ENCODE measurements at places on chromosomes 13 and 19. TPM values are rescaled to one million over a fixed set of nuclear protein-coding genes. Genes with fewer than 3 reads are reported as not detected.

DNA sequence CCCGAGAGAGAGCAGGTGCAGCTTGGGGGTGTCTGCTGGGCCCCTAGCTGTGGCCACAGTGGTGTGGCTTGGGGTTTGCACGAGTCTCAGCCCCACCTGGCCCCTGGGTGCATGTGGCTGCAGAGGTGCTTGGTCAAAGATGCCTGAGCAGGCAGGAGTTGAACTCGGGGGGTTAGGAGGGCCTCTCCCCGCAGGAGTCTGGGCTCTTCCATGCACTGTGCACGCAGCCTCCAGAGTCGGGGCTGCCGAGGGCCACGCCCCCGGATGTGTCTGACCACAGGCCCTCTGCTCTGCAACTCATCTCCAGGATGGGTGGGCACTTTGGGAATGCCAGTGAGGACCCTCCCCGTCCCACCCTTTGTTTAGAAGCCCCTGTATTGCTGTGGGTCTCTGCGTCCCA, 91.5 kb upstream of the MCF2L start:
- peaks cover 5% of the 10 kb centered on the region for H3K27me3 ChIP-seq
- H3K27ac ChIP-seq = no peak overlapping the region
- DNase-seq = no peak
- peaks cover 15% of the 10 kb centered on the region for H3K4me1 ChIP-seq

The PRDX2 gene
- 238 TPM for total RNA-seq

DNA sequence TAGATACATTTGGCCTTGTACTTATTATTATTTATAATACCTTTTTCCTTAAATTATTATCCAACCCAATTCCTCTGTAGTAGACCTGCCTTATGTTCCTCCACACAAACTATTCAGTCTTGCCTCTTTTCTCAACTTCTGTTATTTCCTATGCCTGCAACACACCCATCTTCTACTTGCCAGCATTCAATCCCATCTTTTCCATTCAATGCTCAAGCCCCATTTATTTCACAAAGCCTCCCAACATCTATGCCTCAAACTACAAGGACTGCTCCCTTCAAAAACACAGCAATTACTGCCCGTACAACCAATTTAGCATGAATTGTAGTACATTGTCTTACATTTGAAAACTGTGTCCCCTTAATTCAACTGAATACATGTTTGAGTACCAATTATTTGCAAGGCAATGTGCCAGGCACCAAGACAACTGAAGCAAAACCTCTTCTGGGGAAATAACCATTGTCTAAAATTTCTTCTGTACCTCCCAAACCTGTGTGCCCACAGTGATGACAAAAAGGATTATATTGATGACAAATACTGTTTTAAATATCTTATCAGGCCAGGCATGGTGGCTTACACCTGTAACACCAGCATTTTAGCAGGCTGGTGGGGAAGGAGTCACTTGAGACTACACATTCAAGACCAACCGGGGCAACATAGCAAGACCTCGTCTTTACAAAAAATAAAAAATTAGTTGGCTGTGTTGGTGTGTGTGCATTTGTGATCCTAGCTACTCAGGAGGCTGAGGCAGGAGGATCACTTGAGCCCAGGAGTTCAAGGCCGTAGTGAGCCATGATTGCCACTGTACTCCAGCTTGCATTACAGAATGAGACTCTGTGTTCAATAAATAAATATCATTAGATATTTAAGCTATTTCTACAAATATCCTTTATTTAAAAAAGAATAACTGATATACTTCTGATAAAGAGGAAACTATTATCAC, 35.1 kb downstream of the ELF1 start:
- no peak for DNase-seq
- peak overlapping the region; percentile 76 for H3K4me3 ChIP-seq
- H3K4me1 ChIP-seq = peaks cover 48% of the 10 kb centered on the region
- peaks cover 37% of the 10 kb centered on the region for H3K36me3 ChIP-seq
- H3K27ac ChIP-seq = peak overlapping the region; percentile 94

- no peaks in the 10 kb centered on the region for H3K27me3 ChIP-seq
- no peak for DNase-seq
- H3K27ac ChIP-seq = no peak overlapping the region
- peaks cover 6% of the 10 kb centered on the region for H3K4me1 ChIP-seq
Measured at GRCh38 chr13:41710771-41711170, 250.1 kb downstream of the VWA8 start.

- H3K36me3 ChIP-seq = no peaks in the 10 kb centered on the region
- no peak overlapping the region for H3K27ac ChIP-seq
- peaks cover 6% of the 10 kb centered on the region for H3K27me3 ChIP-seq
- no peaks in the 10 kb centered on the region for H3K4me1 ChIP-seq
Measured at GRCh38 chr19:15779756-15780476, 7.5 kb upstream of the OR10H5 start.

- peaks cover 12% of the 10 kb centered on the region for H3K36me3 ChIP-seq
- no peak for DNase-seq
- H3K4me3 ChIP-seq = peak overlapping the region; percentile 29
- no peaks in the 10 kb centered on the region for H3K27me3 ChIP-seq
- peaks cover 28% of the 10 kb centered on the region for H3K4me1 ChIP-seq
- peak overlapping the region; percentile 25 for H3K27ac ChIP-seq
Measured at GRCh38 chr19:39325778-39326665, 5.4 kb upstream of the LRFN1 start.

The SIAH3 gene
- 0.30 TPM for total RNA-seq
